ENCODE measurements at places on chromosomes 5 and 9.

DNA sequence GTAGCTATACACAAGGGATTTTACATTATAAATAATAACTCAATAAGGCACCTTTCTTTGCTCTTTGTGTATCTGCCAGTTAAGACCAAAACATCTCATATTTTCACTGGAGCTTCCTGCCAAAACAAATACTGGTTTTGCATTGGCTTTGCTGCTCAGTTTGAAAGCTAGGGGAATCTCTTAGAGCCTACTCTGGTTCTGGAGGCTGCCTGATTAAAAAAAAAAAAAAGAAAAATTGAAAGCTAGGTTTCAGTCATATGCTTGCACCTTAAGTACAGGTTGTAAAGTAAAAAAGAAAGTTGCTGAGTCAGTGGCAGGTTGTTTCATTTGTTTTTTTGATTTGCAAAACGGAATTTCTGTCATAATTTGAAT is 2.3 kb downstream of the DENND4C start:
- DNase-seq: no peak

- no peak for DNase-seq
Observed at GRCh38 chr5:43152946-43153345, 32.2 kb downstream of the ZNF131 start.

DNA sequence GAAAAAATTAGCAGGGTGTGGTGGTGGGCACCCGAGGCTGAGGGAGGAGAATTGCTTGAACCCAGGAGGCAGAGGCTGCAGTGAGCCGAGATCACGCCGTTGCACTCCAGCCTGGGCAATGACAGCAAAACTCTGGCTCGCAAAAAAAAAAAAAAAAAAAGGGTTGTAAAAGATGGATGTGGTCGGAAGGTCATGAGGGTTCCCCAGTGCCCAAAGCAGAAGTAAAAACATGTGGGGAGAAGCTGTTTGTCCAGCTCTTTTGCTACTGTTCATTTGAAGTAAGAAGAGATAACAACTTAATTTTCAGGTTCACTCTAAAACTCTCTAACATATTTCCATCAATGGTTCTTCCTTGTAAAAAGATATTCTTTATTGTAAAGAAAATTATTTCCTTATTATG is 57.1 kb upstream of the GOLPH3 start:
- DNase-seq: no peak

DNA sequence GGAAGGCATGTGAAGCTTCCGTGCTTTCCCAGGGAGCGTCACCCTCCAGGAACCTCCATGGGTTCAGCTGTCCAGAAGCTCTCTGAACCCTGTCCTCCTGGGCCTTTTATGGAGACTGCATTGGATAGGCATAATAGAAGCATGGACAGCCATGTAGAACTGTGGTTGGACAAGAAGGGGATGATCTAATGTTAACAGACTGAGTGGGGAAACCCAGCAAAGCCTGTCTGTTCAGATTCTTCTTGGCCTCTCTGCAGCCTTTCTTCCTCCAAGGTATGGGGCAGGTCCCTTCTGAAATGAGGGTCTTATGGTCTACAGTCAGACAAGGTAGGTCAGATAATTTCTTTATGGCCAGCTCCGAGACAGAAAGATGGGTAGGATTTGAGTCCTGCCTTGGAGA is 59.1 kb upstream of the CTNNA1 start:
- DNase-seq: no peak

GRCh38 chr5:128099944-128100343 is 16.4 kb downstream of the SLC12A2 start:
- DNase-seq: no peak

DNA sequence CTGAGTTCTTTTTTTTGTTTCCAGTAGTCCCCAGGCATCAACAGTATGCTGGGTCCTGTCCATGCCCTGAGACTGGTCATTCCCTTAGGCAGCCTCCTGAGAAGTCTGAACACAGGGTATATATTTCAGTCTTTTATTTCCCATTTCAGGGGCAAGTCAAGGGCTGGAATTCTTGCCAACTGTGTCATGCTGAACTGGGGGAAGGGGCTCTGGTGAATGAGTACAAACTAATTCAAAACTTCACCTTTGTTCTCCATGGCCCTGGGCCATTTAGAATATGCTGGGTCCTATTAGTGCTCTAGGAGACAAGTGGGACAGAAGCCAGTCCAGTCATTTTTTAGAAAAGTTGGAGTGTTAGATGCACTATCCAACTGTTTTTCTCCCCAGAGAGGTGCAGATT is 170.3 kb downstream of the TMC1 start:
- no peak for DNase-seq

DNA sequence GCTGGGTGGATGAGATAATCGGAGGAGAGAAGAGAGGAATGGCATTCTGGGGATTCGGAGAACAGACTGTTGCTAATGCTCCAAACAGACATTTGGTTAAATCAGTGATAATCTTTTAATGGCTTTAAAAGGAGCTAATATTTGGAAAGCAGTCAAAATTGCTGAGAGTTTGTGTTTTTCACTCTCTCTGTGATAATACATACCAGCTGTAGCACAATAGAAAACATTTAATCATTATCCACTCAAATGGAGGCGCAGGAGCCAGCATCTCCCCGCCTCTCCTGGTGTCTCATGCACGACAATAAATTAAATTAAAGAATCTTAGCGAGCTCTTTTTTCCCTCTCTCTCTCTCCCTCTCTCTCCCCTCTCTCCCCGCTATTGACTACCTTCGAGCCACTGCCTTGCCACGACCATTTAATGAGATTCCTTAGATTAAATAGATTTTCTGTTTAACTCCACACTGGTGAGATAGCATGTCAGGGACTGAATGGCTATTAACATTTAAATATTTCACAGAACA is 268.6 kb upstream of the MVB12B start:
- no peak for DNase-seq

DNA sequence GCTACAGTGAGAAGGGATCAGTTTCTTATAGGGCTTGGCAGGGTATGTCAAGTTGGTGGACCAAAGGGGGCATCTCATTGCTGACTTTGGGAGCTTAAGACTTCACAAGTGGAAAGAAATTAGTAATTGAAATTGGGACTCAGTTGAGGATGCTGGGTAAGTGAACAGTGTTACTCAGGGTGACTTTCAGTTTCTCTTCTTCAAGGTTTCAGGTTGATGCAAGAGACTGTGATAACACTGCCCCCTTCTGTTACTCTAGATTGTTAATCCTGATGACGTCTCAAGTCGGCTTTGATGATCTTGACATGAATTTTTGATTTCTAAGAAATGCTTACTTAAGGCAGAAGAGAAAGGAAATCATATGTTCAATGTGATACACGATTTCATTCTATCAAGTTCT is 21.3 kb downstream of the KCTD16 start:
- DNase-seq: no peak

GRCh38 chr5:132662925-132663770 is 5.2 kb downstream of the IL13 start:
- DNase-seq: no peak

DNA sequence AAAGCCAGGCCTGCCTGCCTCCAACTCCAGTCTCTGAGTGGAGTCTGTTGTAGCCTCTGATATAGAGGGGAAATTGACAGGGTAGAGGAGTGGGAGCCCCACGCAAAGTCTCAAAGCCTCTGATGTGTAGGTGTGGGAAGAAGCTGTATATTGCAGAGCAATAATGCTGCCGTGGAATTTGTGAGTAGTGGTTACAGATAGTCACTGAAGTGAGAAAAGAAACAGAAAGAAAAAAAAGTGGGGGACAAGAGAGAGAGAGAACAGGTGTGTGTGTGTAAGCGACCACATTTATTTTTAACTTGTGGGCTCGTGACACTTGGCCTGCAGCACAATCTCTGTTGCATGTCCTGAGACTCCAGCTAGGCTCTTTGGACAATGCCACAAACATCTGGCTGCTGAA is 227.8 kb downstream of the NSG2 start:
- no peak for DNase-seq

- no peak for DNase-seq
Observed at GRCh38 chr9:2623288-2624050, 1.9 kb downstream of the VLDLR start.

DNA sequence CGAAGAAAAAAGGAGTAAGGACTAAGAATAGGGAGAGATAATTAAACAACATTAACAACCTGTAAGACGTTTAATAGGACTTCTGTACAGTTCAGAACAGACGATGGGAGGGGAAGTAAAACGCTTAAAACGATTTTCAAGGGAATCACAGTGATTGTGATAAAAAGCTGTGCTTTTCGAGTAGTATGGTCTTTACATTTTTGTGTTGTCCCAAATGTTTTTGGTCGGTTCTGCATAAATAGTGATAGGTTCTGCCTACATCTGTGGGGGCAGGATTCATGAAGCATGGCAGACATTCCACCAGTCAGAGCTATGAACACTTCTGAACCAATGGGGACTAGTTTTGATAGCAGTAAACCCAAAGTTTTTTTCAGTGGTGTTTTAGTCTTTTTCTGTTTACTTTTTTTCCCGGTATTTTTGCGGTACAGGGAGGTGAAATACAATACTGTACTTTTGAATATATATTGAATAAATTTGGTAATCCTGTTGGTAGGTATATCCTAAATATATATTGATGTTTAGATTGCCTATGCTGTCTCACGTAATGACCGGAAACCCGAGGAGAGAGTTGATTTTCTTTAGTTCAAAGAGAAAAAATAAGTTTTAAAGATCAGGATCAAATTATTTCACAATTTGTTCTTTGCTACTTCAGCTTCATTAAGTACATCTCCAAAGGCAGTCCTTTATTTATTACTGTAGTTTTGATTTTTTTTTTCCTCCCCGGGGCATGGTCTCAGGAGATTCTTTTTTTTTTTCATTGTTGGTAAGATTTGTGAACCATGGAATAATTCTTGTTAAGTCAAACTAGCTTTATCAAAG is 1.3 kb downstream of the ERBIN start:
- DNase-seq: no peak

- no peak for DNase-seq
Observed at GRCh38 chr9:18692268-18692667, 218.3 kb downstream of the ADAMTSL1 start.

GRCh38 chr5:124729720-124730359 is 16.6 kb downstream of the ZNF608 start:
- DNase-seq: no peak

DNA sequence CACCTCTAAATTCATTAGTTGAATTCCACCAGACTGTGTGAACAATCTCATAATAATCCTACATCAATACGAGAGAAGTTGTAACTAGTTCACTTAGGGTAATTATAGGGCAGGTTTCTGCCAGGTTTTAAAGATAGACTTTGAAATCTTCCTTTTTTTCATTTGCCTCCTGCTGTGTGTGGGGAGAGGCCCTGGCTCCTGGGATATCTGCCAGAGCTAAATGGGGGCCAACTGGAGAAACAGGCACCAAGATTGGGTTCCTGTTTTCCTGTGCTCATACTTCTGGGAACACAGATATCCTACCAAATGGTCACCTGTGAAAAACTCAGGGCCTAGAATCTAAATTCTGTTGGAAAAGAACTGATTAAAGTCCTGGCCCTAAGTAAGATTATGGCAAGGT is 42.3 kb downstream of the SH3RF2 start:
- DNase-seq: no peak
